ENCODE measurements at places on chromosomes 1 and 21.

GRCh38 chr1:3677484-3677883, 25.2 kb downstream of the TP73 start:
- H3K4me1 ChIP-seq: no peaks in the 10 kb centered on the region
- no peaks in the 10 kb centered on the region for H3K36me3 ChIP-seq
- H3K27ac ChIP-seq: no peak overlapping the region
- no peaks in the 10 kb centered on the region for H3K27me3 ChIP-seq

- no peak overlapping the region for H3K27ac ChIP-seq
- no peak for DNase-seq
- H3K4me1 ChIP-seq: no peaks in the 10 kb centered on the region
These were observed 1.4 kb downstream of the ZNF670 start for GRCh38 chr1:247077213-247077612.

DNA sequence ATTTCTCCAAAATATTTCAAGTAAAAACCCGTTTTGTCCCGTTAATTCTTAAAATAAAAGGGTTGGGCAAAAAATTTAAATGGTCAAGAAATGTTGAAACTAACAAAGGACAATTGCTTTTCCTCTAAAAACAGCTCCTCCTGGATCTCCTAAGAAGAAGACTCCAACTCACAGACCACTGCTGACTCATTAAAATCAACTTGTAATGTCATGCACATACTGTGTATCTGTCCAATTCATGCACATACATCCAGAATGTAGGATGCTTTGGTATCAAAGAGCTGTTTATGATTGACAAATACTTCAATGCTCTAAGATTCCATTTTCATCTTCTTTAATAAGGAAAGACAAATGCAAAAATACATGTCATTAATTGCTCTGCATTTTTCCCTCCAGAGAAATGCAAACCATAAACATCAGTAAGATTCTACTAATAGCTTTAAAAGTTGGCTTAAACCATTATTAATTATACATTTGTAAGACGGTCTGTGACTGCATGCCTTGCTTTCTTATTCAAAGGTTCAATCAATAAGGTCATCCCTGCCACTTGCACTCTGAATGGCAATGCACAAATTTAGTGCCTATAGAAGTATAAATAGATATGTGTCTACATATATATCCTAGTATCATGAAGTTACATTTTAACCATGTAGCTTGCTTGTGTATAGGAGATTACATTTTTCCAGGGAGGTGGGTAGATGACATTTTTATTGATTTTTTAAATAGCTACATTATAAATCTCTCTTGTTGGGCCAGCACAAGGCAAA, 44.7 kb downstream of the PTGER3 start:
- no peaks in the 10 kb centered on the region for H3K27me3 ChIP-seq
- DNase-seq: no peak

DNA sequence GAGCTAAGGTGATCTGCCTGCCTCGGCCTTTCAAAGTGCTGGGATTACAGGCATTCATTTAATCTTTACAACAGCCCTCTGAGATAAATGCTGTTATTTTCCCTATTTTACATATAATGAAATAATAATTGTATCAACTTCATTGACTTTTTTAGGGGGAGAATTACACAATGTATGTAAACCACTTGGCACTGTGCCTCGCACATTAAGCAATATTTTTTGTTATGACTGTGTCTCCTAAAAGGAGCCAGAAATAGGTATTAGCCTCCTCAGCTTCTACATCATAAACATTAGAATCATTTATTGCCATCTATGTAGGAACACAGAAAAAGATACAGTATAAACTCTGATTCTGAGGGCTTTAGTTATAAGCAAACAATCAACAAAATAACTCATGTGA, 1.1 kb upstream of the DNAJC28 start:
- no peak for DNase-seq
- no peak overlapping the region for H3K4me3 ChIP-seq
- no peak overlapping the region for H3K27ac ChIP-seq
- peaks cover 1% of the 10 kb centered on the region for H3K4me1 ChIP-seq

GRCh38 chr1:188463919-188464318, 1635.2 kb downstream of the PLA2G4A start:
- no peak for DNase-seq
- no peak overlapping the region for H3K27ac ChIP-seq
- no peaks in the 10 kb centered on the region for H3K27me3 ChIP-seq
- H3K36me3 ChIP-seq: no peaks in the 10 kb centered on the region
- H3K4me1 ChIP-seq: no peaks in the 10 kb centered on the region

GRCh38 chr21:30168086-30168485, 1.5 kb upstream of the CLDN17 start:
- H3K36me3 ChIP-seq: no peaks in the 10 kb centered on the region
- H3K4me1 ChIP-seq: no peaks in the 10 kb centered on the region
- H3K27me3 ChIP-seq: no peaks in the 10 kb centered on the region

GRCh38 chr1:26831546-26832248, 5.2 kb downstream of the ZDHHC18 start:
- no peak overlapping the region for H3K27ac ChIP-seq
- no peak for DNase-seq
- no peaks in the 10 kb centered on the region for H3K27me3 ChIP-seq

DNA sequence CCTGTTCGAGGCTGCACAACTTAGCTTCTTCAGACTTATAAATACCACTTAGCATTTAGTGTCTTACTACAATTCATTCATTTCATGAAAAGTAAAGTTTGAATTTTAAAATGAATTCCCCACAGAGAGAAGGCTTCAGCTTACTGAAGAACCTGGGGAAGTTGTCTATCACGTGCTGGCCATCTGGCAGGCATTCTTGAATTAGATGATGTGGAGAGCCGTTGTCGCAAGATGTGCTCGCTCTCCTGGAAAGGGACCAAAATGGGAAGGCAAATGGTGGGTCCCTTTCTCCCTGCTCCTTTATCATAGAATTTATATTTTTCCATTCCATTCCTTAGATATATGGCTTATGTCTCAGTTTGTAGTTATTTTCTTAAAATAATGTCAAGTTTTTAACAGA, 90.5 kb downstream of the CD247 start:
- no peak overlapping the region for H3K27ac ChIP-seq
- peaks cover 2% of the 10 kb centered on the region for H3K36me3 ChIP-seq
- H3K27me3 ChIP-seq: no peaks in the 10 kb centered on the region

All from neuronal stem cell (in vitro differentiated cells).